ENCODE measurements at places on chromosomes 2 and 18.

- no peak for DNase-seq
Measured at GRCh38 chr2:112519506-112519905, 22.8 kb upstream of the POLR1B start.

GRCh38 chr2:232386740-232387450, 8.3 kb downstream of the ALPP start:
- DNase-seq = peak; percentile 19

DNA sequence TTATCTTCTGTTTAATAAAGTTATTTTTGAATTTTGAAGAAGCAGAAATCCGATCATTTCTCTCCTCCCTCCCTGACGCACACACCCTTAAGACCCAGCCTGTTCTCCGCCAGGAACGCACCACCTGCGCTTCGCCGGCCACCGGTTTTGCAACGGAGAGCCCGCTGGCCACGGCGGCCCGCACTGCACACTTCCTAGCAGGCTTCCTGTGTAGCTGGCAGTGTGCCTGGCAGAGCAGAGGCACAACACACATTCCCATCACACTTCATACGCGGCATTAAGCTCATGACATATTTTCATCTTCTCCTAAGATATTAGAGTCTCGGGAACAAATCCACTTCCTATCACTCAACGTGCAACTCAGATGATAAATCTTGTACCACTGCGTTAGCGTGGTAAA, 148.0 kb downstream of the HDAC4 start:
- DNase-seq = no peak

DNA sequence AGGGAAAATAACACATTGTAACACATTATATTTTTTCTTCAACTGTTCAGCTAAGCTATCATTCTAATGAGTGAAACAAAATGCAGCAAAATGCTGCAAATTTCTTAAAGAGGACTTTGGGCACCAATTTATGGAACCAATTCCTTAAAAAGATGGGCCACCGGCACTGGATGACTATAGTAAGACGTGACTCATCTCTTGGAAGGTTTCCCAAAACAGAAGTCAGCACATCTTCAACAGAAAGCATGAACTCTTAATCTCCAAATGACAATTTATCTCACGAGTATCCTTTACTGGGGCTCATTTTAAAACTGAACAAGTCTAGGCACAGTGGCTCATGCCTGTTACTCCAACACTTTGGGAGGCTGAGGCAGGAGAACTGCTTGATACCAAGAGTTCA, 213.4 kb downstream of the CDH20 start:
- DNase-seq = peak; percentile 89

DNA sequence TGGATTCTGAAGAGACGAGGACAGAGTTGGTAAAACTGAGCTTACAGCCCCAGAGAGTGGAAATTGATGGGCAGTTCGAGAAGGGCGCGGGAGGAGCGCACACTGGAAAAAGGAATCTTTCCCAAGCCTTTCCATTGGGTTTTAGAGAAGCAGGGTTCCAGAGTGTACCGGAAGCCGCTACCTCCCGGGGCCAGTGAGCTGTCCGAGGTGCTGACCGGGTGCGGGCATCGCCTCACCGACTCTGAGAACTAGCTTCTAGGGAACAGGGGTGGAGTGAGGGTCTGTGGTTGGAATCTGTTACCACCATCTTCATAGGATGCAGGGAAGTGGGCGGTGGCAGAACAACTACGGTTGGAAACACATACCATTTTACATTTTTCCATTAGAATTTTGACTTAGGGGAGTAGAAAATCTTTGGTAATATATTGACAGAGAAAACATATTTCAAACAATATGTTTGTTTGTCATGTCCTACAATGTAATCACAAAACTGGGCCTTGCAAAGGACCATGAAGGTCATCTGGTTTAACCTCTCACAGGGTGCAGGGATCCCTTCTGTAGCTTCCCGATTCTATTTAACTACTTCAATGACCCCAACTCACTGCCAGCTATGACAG, 724 bp downstream of the NMS start:
- DNase-seq = peak; percentile 4

GRCh38 chr2:658426-658825, 18.8 kb downstream of the TMEM18 start:
- DNase-seq = no peak

DNA sequence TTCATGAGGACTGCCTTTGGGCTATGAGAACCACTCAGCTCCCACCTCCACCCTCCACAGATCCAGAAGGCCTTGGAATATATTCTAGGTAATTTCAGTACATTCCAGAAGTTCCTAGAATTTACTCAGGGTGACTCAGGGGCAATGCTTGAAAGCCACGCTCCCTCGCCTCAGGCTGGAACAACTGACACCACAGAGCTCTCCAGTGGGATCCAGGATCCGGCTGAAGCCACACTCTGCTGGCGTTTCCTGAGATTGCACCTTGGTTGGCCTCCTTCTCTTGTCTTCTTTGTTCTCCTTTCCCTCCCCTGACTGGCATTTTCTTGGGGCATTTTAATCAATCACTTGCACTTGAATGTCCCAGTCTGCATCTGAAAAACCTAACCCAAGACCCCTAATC, 92.6 kb upstream of the KCNE4 start:
- peak; percentile 89 for DNase-seq

GRCh38 chr2:37671009-37671815, at the start of gene CDC42EP3:
CDC42EP3 (minus strand) TSS chr2:37671642; CDS start chr2:37646587, 25,055 bp downstream.
- peak; percentile 65 for DNase-seq

DNA sequence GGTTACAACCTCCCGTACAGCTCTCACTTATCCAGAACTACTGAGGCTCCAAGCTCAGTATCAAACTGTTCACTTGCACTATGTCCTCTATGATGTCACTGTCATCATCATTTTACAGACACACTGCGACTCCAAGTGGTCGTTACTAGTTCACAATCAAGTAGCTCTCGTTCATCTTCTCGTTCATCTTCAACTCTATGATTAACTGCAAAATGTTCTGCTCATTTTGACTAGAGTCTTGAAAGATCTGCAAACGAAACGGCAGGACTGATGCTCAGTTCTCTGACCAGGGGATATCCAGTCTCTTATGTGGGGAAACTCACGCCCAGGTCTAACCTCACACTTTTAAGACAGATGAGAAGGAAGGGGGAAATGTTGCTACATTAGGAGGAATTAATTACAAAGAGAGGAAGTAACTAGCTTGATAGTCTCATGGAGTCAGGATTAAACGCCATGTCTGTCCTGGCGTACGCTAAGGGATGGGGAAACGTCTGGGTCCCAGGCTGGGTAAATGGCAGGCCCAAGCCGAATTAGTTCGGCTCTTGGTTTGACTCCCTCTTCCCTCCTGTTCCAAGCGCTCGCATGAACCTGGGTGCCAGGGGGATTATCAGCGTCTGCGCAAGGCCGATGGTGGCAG, 794 bp upstream of the CHCHD5 start:
- DNase-seq = peak; percentile 12

- DNase-seq = peak; percentile 44
Measured at GRCh38 chr2:170455617-170456426, 259.3 kb upstream of the SP5 start.

DNA sequence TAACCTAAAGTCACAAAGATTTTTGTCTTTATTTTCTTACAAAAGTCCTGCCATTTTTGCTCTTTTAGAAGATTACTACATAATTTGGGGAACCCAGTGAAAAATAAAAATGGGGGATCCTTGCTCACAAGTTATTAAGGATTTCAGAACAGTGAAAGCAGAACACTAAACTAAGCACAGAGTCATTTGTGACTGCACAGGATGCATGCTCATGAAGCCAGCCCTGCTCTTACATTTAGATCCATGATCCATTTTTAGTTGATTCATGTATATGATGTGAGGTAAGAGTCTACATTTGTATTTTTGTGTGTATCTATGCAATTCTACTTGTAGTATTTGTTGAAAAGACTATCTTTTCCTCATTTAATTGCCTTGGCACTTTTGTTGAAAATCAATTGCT, 21.8 kb downstream of the SP140L start:
- no peak for DNase-seq

- DNase-seq = no peak
Measured at GRCh38 chr2:130353291-130354138, 2.3 kb upstream of the PTPN18 start.

DNA sequence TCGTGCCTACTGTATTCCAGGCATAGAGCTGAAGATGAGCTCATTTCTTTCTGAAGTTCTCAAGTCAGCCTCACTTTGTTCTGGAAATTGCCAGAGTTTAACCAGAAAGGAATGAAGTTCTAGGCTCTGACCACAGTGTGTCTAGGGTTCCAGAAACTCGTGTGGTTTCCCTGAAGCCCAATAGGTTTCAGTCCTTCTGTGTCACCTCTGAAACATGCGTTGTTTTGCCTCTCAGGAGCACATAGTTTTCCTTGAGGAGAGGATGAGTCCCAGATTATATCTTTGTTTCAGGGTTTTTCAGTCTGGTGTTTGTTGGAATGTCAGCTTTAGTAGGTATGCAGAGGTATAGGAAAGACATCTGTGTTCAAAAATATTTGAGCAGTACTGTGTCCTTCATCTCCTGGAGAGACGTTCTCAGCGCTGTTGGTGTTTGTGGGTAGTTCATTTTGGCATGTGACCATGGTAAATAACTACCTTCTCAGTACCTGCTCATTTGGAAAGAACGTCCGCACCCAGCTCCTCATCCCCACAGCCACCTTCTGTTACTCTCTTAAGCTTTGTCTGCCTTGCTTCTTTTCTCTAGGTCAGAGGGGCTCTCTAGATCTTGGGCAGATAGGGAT, 56.6 kb downstream of the RALBP1 start:
- DNase-seq = no peak

DNA sequence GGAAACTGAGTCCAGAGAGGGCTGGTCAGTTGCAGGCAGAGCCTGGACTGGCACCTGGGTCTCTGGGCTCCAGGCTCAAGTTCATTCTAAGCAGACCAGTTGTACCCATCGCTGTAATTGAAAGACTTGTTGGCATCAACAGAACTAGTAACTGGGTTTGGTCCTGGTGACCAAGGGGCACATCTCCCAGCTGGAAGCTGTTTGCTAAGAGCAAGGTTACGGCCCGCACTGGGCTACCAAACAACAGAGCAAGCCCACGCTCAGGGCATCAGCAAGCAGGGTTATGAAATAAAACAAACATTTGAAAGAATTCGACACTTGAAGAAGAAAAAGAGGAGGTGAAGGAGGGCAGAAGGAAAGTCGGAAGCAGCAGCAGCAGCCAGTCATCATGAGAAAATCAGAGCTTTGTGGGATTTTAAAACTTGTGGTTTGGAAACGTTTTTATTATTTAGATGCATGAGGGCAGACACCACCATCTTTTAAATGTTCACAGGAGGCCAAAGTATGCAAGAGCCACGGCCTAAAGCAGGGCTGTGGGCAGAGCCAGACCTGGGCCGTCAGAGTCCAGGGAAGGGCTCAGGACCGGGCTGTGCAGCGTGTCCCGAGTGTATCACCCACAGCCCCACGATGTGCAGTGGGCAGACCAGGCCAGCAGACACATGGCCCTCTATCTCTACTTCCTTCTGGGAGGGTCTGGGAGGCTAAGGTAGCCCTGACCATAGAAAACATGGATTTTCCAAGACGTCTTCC, 220.3 kb downstream of the BCL2 start:
- no peak for DNase-seq

DNA sequence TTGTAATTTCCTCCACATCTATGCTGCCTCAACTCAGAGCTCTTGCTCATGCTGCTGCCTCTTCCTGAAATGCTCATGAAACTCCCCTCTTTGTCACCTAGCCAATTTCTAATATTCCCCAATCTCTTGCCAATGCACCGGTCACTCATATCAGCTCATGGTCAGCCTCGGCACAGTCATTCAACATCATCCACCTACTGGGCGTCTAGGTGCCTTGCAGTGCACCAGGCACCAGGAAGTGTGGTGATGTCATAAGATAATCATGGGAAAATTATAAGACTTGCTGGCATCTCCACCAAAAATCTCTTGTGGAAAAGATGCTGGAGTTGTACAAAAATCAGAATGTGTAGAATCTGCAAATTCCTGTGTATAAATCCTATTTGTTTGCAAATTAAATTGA, 52.6 kb upstream of the RAB27B start:
- DNase-seq = peak; percentile 83

- no peak for DNase-seq
Measured at GRCh38 chr2:205717999-205718398, 35.7 kb downstream of the NRP2 start.

Measured in epithelial cell of esophagus (primary cell).